H9 (cell line): ENCODE measurements at places on chromosomes 12 and 14.
A peak's percentile ranks its signal among the peaks of the same experiment; 100 is the strongest.

DNA sequence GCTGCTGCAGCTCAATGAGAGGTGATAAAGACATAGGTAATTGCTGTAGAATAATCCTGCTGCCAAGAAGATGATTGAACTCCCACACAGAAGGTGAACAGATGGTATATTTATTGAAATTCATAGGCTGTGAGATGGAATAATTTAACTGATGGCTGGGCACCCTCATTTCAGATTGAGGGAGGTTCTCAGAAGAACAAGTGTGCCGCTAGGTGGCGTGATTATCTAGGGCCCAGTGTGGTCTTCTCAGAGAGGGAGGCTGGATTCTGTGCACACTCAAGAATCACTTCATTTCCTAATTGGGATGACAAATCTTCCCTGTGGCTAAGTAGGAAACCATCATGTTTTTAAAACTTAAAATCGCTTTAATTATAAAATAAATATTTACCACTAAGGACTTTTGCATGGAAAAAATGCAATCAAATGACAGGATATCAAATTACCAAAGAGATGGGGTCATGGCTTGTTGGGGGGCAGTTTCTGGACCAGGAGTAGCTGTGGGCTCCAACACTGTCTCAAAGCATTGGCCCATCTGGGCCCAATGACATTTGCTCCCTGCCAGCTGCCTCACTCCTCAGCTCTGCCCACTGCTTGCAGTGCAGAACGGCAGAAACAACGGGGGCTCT is 132.3 kb downstream of the SNAPC1 start:
- peak; percentile 56 for DNase-seq

GRCh38 chr12:111425655-111426054 is 19.9 kb downstream of the SH2B3 start:
- no peak for DNase-seq

- DNase-seq, result no peak
Observed at GRCh38 chr12:95277139-95277538, 59.5 kb downstream of the VEZT start.

DNA sequence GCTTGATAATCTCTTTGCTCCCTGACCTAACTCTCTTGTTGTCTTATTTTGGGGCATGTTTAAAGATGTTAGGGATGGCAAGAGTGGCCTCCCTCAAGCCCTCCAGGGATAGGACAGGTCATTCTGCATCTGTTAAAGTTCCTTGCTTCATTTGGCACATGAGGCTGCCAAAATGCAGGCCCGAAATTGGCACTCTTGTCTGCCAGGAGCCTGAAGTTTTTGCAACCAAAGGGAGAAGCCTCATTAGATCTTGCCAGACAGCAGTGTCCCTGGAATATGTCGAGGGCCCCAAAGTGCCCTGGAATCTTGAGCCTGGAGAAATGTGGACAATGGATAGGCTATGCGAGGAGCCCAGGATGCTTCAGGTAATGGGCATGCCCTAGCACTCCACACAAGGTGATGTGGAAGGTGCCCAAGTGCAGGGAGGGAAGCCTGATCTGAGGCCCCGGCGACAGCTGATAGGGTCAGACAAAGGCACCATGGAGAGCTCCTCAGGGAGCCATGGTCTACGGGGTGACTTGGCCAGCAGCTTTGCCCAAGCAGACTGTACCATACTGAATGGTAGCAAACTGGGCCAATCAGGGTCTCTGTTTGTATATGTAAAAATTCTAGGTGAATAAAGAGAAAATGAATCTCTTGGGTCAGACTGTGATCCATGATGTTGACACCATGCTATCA is 173.0 kb upstream of the WSCD2 start:
- no peak for DNase-seq

GRCh38 chr12:14774906-14775635 is 28.2 kb downstream of the WBP11 start:
- peak; percentile 55 for DNase-seq

DNA sequence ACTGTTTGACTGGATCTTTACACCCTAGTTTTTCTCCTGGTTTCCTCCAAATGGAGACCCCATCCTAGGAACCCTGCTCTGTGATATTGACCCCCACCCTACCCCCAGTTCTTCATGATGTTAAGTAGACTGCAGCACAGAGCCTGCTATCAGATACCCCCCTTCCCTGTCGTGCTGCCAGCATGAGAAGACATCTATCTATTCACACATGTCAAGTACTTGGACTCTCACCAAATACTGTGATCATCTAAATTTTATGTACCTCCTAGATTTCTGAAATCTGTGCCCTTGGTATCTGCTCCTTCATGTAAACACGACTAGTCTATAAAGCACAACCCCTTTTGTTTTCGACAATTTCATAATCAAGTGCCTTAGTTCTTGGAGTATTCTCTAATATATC is 38.9 kb downstream of the FERMT2 start:
- no peak for DNase-seq

DNA sequence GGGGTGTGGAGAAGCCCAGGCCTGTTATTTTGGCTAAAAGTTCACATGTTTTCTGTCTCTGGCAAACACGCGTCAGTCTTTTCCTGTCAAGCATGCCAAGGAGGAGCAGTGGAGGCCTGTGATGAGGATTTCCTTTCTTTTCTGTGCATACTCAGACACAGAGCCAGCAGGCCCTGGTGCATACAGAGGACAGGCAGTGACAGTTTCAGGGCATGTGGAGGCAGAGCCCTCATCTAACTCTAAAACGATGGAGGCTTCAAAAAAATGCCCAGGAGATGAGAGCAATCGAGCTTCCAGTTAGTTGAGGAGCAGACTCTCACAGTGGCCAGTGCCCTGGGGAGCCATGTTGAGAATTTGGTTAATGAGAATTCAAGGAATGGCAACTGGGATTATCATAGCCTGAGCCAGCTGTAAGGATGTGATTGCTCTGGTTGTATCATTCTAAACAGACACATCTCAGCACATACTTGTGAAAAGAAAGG is 66.5 kb downstream of the TRAFD1 start:
- DNase-seq, result no peak

DNA sequence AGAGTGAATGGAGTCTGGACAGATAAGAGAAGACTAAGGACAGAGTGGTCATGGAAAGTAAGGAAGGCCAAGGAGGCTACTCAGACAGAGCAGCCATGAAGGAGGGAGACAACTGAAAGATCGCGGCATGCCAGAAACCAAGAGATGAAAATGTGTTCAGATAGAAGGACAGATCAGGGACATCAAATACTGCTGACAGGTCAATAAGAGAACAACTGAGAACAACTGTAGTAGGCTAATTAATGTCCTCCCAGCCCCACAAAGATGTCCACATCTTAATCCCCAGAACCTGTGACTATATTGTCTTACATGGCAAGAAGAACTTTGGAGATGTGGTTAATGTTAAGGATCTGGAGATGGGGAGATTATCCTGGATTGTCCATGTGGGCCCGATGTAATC is 15.0 kb upstream of the HELB start:
- no peak for DNase-seq
